ENCODE measurements at places on chromosomes 1 and 21. TPM values are rescaled to one million over a fixed set of nuclear protein-coding genes. Genes with fewer than 3 reads are reported as not detected.

The PPFIA4 gene
- total RNA-seq: 39.8 TPM

The TMED5 gene
- total RNA-seq: 35.8 TPM

The CADM3 gene
- total RNA-seq: 0.41 TPM

The PAPPA2 gene
- total RNA-seq: 3.8 TPM

The SELL gene
- total RNA-seq: 4.3 TPM

The KRTAP21-2 gene
- total RNA-seq: not detected
